RWPE2 (cell line): ENCODE measurements at places on chromosomes 11 and 22.

DNA sequence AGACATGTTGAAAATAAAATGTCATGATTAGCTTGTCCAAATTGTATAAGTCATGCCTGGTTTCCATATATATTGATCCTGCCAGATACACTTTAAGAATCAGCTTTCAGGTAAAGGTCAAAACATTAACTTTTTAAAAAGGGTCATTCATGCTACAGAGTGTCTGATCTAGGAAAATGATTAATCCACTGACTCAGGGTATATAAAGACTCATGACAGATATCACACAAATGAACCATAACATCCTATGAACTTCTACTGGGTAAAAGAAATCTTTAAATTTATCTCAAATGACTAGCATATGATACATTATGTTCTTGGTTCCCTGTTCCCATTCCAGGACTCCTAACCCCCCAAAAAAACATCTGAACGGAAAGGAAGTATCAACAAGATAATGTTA lies 11.7 kb downstream of the MRTFA start:
- DNase-seq, result no peak

DNA sequence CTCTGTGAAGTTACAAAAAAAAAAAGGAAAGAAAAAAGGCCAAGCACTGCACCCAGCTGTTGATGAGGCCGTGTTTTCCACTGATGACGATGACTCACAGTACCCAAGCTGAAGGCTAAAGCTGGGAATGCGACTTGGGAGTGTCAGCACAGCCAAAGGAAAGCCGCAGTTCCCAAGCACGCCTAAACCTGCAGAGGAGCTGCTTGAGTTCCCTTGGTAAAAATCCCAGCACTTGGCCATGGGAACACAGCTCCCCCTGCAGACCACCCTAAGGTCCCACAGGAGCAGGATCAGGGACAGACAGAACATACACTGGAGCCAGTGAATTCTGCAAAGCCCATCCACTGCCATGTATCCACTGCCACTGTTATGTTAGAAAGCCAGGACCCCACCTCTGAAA lies 39.9 kb downstream of the SERGEF start:
- peak; percentile 82 for DNase-seq

DNA sequence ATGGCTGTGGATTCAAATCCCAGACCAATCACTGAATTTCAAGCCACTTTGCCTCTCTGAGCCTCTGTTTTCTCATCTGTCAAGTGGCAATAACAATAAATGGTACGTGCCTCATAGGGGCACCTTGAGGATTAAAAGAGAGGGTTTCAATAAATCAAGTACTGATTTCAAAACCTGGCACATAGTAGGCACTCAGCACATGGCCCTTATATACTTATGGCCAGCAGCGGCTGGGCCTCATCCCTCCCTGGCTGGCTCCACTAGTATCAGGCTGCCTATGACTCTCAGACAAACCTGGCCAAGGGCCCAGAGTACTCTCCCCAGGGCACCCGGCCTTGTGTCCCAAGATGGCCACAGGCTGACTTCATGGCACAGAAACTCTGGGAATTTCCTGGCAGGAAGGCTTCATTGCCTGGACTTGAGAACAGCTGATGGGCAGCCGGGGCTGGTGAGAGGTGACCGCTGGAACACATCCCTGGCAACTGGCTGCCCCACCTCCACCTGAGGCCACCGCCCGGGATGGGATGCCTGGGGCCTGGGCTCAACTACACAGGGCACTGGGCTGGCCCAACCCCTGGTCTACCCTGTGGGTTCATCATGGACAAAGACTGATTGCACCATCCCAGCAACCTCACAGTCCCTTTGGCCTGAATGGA lies 3.4 kb downstream of the FADS3 start:
- DNase-seq, result peak; percentile 94

GRCh38 chr11:77101043-77101537 lies 1.6 kb upstream of the OMP start:
- no peak for DNase-seq

DNA sequence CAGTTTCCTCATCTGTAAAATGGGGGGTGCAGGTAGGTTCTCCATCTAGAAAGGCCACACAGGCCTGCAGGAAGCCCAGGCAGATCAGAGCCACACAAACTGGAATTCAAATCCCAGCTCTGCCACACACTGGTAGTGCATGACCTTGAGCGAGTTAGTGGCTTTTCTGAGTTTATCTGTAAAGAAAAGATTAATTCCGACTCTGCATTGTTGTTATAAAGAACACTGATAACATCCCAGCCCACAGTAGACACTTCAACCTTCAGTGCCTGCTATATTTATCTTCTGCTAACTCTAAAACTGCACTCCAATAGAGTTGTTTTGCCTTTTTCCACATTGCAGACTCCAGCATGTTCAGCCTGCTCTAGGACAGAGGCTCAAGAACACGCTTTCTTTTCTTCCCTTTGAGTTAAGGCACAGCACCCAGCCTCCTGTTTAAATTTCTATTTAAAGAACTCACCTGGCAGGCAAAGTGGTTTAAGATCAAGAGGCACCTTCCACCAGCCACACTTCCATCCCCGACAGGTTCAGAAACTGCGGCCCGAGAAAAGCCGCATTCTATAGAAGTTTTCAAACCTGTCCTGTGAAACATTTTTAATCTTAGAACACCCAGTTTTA lies 133.9 kb downstream of the PLEKHA7 start:
- no peak for DNase-seq

DNA sequence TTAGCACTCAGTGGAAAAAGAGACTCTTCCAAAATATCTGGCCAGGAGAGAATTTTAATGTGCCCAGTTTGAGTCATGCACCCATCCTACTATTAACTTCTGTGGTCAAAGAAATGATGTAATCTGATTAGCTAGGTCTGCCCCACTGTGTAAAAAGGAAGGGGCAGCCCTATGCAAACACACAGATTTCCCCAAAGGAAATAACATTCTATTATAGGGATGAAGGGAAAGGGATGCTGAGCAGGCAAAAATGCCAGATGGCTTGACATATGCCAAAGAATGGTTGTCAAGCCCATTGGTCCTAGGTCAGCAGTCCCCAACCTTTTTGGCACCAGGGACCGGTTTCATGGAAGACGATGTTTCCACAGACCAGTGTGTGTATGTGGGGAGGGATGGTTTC lies 43.3 kb upstream of the PAK1 start:
- no peak for DNase-seq

DNA sequence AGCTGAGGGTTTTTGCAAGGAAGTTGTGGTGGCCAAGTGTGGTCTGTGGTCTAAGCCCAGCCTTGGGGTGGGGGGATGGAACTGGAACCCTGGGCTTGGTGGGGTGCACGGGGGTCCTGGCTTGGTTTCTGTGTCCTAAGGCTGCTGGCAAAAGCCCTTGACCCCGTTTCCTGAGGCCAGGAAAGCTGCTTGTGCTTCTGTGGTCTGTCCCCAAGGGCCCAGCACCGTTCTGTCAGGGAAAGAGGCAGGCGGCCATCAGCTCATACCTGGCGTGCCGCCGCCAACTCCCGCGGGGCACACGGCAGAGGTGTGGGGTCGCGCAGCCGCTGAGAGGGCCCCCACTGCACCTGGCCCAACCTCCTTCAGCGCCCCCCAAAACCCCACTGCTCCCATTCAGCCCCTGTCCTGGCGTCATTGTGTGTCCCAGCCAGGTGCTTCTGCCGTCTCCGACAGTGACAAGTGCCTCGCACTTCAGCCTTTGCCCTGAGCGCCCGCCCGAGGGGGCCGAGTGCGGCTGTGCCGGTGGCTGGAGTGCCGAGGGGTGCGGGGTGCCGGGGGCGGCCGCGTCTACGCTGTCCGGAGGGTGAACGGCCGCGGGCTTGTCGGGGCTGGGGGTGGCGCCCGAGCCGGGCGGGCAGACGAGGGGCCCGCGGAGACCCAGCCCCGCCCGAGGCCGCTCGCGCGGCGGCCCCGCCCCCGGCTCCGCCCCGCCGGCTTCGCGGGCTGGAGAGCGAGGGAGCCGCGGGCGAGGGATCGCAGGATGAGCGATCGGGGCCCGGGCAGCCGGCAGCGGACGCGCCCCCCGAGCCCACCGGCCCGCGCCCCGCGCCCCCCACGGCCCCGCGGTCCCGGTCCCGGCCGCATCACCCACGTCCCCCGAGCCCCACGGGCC lies at the start of gene CNIH2:
Gene CNIH2, plus strand, starts transcription at position 705 of the 892 bp plus-strand sequence. CDS start 282 bp downstream, outside the sequence.
- no peak for DNase-seq

DNA sequence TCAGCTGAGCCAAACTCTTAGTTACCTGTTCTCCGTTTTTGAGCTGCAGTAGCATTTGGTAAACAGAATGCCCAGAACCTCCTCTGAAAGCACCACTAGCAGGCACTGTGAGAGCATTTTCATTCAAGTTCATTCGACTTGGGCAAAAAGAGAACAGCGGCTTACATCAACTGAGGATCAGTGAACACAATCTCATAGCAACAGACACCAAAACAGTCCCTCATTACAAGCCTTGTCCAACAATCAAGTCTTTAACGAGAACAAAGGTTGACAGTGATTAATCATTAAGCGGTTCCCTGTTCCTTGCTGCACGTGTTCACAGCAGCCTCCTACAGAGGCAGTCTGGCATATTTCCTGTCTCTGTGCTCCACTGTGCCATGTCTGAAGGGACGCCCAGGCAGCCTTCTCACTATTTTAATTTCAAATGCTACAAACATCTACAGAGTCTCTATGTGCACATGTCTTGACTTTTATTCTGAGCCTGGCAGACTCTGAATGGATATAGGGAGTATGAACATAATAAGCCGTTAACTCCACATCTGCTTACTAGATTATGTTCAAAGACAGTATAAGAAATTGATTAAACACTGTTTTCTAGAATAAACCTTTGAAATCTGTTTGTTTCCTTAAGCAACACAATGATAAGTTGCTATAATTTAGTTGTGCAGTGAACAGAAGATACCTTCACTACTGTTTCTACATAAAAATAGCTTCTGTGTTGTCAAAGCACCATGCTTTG lies 88.3 kb upstream of the MTMR2 start:
- DNase-seq, result no peak

- DNase-seq, result no peak
Observed at GRCh38 chr22:36823186-36823839, 6.5 kb upstream of the PVALB start.

- no peak for DNase-seq
Observed at GRCh38 chr11:72784662-72785061, 9.2 kb downstream of the STARD10 start.

GRCh38 chr22:30204742-30205111 lies 41.8 kb downstream of the LIF start:
- no peak for DNase-seq

DNA sequence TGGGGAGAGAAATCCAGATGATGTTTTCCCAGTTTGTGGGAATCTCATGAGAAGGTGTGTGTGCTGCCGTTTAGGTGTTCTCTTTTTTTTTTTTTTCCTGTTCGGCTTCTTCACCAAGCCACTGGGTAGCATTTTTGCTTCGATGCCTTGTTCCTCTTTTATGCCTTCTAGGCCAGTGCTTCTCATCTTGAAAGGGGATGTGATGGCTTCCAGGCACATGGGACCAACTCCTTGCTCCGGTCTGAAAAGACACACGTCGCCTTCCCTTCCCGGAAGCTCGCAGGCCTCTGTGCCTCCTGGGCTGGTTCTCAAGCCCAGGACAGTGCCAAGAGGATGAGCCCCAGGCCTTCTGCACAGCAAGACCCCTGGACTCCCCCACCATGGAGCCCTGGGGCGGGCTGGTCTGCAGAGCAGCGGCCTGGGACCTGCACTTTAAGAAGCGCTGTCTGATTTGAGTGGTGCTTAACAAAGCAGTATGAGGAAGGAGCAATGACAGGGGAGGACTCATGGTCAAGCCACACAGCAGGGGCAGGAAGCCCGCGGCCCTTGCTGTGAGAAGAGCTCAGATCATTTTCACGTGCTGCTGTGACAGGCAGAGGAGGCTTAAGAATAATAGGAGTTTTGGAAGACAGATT lies 158.8 kb downstream of the MPPED1 start:
- no peak for DNase-seq

DNA sequence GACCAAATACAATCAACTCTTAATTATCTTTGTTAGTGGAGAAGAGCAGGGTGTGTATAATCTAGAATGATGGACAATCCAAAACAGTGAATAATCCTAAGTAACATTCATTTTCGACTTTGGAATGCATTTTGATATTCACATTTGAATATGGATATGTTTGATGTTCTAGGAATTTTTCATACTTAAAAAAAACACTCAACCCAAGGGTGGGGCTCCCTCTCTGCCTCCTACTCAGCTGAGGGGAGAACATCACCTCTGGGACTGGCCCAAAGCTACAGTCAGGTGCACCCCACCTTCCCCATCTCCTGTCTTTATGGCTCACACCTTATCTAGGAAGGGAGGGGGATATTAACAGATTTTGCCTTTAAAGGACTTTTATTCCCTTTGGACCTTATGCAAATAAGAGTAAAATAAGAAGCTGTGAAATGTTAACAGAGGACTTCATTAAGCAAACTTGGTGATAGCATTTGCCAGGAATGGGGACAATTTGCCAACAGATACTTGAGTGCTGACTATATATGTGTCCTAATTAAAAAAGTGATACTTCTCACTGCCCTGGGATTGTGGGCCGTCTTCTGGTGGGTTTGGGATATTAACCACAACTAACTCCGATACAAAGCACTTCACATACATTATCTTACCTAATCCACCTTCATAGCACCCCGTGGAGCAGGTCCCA lies 187.0 kb downstream of the ST3GAL4 start:
- DNase-seq, result no peak

DNA sequence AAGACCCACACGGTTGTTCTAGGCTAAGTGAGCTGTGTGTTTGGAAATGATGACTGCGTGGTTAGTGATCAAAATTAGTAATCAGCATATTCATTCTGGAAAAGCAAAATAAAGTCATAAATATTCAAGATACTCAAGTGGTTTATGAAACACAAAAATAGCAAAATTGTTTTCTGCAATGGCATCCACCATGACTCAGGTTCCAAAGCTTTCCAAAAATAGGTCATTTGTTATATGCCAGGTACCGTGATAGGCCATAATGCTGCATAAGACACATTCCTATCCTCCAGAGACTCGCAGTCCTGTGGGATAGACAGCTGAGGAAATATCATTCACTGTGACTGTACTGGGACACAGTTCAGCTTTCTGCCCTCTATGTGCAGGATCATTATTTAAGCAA lies 2.4 kb upstream of the ATL3 start:
- DNase-seq, result no peak

DNA sequence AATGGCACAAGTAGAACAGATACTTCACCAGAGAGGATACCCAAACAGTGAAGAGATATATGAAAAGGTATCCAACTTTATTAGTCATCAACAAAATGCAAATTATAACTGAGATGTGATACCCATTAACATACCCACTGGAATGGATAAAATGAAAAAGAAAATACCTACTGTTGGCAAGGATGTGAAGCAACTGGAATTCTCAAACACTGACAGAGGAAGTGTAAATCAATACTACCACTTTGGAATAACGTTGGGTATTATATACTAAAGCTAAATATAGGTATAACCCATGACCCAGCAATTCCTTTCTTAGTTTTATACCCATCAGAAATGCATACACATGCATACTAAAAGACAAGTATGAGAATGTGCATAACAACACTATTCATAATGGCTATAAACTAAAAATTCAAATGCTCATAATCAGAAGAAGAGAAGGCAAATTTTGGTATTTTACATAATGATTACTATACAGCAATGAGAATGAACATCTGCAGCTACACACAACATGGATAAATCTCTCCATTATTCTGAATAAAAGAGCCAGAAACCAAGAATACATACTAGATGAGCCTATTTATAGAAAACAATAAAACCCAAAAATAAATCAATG lies 80.6 kb downstream of the RPL27A start:
- no peak for DNase-seq

- DNase-seq, result no peak
Observed at GRCh38 chr11:78311702-78312371, 105.8 kb downstream of the GAB2 start.

- peak; percentile 82 for DNase-seq
Observed at GRCh38 chr11:117199053-117199915, at the start of gene TAGLN. Gene TAGLN (plus strand): TSS chr11:117199370. CDS start chr11:117203014, 3,644 bp downstream.
